ENCODE measurements at places on chromosomes 6 and 20.

- DNase-seq = no peak
Observed at GRCh38 chr20:48787861-48788375, 39.9 kb downstream of the PREX1 start.

DNA sequence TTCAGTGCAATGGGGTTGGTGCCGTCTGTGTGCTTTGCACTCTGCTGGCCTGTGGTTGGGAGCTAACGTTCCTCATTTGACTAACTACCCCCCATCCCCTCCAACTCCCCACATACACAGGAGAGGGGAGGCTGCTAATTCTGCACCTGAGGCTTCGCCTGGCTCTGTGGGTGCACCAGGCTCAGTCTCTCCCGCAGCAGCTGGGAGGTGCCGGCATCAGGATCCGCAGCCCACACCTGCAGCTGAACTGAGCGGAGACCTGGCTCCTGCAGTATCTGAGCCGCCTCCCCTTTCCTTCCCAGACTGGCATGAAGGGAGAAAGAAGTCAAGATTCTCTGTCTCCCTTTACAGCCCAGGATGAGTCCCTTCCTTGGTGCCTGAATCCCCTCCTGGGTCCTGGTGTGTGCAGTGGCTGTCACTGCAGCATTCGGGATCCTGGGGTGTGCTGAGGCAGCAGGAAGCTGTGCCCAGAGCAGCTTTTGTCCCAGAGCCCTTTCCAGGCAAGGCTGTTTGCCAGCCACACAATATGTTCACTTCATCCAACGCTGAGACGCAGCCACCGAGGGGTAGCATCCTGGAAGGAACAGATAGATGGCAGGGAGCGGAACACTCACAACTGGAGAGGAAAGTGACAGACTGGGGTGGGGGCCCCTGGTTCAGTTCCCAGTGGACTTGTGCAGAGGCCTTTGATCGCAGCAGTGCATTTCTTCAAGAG is 70.2 kb downstream of the CDH4 start:
- DNase-seq = no peak

DNA sequence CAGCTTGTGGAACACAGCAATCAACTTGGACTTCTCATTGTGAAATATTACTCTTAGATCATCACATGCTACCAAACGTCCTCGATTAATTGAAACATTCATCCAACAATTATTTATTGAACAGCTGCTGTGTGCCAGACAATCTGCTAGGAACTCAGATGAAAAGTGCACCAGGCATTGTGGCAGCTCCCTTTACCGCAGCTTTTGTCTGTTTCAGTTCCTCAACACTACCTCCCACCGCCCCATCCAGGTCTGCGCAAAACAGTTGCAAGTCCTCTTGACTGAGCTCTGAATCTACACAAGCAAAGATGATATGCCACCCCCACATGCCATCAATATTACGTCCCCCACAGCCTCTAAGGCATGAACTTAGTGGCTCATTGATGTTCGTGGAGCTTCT is 1094.4 kb upstream of the MAP3K7 start:
- no peak for DNase-seq

DNA sequence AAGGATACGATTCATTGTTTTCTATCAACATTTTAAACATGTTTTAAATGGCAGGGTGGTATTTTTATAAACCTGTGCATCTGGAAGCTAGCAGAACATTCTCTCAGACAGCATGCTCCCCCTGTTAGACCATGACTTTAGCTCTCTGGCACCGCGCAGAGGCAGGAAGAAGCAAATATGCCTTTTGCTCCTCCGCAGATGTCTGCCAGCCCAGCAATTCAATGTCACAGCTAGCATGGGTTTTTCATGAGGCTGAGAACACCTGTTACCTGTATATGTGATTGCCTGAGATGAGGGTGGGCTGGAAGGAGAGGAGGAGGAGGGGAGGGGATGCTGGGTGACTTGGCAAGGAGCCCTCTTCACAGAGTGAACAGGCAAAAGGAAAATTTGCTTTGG is 6.7 kb downstream of the MTCH1 start:
- DNase-seq = no peak

- DNase-seq = no peak
Observed at GRCh38 chr6:135323979-135324378, 142.9 kb downstream of the MYB start.

Measured in stimulated activated CD8-positive, alpha-beta memory T cell treated with anti-CD3 and anti-CD28 coated beads, Interleukin-15, amount 100 ng/mL, for 4 hours (primary cell).